MV-4-11 (cell line): ENCODE measurements at places on chromosomes 5 and 9.

DNA sequence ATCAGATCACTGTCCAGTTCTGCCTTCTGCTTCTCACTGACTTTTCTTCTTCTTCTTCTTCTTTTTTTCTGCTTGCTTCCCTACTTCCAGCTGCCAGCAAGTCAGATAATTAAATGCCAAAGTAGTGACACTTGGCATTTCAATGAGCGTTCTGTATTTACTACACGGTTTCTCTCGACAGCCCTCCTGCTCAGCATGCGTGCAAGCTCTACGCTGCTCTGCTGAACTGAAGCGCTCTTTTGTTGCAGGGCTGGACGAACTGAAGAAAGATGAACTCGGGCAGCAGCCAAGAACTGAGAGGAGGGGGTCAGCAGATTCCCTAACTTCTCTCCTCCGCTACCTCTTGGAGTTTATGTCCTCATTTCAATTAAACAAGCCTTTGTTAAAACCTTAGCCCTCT lies 319.1 kb downstream of the GLIS3 start:
- DNase-seq = no peak

DNA sequence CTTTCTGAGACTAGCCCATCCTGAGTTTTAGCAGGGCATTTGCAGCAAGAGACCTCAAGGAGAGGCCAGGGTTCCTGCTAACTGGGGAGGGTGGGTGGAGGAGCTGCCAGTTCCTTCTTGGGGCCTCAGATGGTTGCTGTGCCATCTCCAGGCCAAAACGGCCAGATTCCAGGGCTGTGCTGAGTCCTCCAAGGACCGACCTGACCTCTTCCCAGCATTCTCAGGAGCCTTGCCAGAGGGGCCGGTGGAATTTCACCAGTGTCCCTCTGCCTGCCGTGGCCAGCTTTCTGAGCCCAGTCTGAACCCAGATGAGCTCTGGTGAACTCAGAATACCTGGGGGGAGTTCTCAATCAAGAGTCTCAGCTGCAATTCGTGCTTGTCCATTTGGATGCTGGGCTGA lies 54.3 kb downstream of the TSTD2 start:
- no peak for DNase-seq

- no peak for DNase-seq
Measured at GRCh38 chr5:173396311-173396993, 68.2 kb upstream of the STC2 start.

- peak; percentile 46 for DNase-seq
Measured at GRCh38 chr9:93464876-93465275, 11.5 kb upstream of the FAM120AOS start.

- DNase-seq = no peak
Measured at GRCh38 chr5:14385019-14385418, 196.6 kb upstream of the OTULINL start.

GRCh38 chr9:35766997-35767396 lies 12.9 kb upstream of the MSMP start:
- DNase-seq = no peak

- peak; percentile 94 for DNase-seq
Measured at GRCh38 chr5:60651872-60652620, 47.9 kb downstream of the DEPDC1B start.

DNA sequence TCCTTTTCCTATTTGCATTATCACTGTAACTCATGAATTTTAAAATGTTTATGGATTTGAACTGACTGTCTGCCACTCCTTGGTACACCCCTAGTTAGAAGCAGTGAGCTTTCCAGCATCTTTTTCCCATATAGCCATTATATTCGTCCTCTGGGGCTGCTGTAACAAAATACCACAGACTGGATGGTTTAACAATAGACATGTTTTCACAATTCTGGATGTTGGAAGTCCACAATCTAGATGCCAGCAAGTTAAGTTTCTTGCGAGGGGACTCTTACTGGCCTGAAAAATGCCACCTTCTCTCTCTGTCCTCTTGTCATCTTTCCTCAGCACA lies 530.0 kb downstream of the SEMA5A start:
- DNase-seq = no peak

DNA sequence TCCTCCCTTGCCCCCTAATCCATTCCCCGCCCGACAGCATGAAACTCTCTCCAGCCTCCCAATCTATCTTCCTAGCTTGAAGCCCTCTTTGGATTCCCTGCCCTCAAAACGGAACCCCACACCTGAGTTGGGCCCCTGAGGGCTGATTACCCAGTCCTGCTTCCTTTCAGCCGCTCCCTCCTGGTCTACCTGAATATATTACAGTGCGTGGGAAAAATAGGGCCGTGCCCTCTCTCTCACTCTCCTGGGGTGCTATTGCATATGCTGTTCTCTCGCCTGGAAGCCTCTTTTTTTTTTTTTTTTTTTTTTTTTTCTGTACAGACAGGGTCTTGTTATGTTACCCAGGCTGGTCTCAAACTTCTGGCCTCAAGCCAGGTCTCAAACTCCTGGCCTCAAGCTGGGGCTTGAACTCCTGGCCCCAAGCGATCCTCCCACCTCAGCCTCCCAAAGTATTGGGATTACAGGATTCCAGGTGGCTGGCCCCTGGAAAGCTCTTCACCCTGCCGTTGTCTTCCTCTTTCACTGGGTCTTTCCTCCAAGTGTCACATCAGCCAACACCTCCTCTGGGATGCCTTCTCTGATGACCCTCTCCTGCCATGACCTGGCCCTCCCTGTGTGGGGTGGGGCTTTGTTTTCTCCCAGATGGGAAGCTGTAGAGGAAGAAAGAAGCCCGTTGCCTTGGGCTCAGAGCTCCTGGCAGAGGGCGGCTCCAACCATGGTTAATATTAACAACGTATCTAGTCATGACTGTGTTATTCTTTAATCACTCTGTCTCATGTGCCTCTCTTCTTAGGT lies 8.2 kb downstream of the DNM1 start:
- DNase-seq = no peak

DNA sequence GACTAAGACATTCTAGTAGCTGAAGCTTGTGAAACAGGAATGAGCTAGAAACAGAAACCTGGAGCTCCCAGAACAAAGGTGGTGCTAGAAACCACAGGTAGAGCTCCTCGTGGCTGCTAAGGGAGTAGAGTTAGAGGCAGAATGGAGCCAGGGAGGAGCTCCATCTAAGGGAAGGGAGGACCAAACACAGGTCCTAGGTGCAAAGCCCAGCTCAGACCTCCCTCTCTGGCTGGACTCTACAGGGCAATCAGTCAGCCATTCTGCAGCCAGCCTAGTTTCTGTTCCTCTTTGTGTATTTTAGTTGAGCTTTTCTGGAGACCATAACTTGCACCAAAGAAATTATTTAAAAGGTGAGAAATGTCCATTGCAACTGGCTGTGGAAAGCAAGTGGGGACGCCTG lies 70.4 kb downstream of the CRB2 start:
- DNase-seq = peak; percentile 48

DNA sequence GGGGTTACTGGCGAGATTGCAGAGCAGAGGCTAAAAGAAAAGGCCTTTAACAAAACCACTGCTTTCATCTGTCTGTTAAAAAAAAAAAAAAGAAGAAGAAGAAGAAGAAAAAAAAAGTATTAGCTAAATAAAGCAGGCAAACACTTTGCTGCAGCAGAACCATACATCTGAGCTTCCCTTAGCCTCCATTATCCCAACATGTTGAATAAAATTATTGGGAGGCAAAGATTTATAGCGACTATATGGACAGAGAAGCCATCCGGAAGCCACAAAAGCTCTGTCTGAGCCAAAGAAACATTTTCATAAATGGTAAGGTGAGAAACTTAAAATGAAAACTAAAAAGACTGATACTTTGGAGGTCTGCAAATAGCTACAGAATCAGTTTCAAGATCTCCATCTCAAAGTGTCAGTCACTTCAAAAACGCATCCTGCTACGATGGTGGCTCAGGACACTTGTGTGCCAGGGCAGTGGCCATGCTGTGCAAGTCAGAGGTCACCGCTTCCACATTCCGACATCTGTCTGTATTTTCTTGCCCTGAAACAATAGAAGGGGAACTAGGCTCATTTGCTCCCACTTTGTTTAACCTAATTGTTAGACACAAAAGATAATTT lies 9.6 kb downstream of the EFNA5 start:
- DNase-seq = no peak

DNA sequence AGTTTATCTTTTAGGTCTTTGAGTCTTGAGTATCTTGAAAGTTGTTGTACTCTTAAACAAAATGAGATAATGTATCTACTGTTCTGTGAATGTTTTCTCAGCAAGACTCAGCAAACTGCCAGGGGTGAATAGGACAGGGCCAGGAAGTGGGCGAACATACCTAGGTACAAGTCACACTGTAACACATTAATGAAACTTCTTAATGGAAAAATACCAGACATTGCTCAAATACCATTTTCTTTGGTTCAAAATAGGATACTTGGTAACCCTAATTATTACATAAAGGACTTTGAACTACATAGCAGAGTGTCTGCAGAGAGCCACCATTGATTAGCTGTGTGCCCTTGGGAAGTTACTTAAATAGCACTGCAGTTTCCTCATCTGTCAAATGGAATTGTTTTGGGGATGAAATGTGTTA lies 197.5 kb downstream of the ARHGEF28 start:
- DNase-seq = no peak

GRCh38 chr5:103561685-103562452 lies 720 bp downstream of the NUDT12 start:
- no peak for DNase-seq

GRCh38 chr9:68793605-68794343 lies 88.7 kb downstream of the PIP5K1B start:
- peak; percentile 28 for DNase-seq

- DNase-seq = no peak
Measured at GRCh38 chr5:132263548-132264261, 6.2 kb downstream of the PDLIM4 start.

DNA sequence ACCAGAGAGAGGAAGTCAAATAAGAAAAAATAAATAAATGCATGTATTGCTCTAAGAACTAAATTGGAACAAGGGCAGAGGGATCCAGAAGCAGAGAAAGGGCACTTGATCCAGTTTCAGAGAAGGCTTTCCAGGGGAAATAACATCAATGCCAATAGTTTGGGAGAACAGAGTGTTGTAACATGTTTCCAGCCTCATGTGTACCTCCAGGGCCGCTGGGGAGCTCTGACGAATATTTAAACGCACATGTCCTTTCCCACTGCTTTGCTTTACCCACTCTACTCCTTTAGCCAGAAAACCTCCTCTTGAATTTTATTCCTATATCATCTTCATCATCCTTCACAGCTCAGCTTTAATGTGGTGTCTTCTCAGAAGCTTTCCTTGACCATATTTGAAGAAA lies 233.7 kb downstream of the ENC1 start:
- DNase-seq = no peak

DNA sequence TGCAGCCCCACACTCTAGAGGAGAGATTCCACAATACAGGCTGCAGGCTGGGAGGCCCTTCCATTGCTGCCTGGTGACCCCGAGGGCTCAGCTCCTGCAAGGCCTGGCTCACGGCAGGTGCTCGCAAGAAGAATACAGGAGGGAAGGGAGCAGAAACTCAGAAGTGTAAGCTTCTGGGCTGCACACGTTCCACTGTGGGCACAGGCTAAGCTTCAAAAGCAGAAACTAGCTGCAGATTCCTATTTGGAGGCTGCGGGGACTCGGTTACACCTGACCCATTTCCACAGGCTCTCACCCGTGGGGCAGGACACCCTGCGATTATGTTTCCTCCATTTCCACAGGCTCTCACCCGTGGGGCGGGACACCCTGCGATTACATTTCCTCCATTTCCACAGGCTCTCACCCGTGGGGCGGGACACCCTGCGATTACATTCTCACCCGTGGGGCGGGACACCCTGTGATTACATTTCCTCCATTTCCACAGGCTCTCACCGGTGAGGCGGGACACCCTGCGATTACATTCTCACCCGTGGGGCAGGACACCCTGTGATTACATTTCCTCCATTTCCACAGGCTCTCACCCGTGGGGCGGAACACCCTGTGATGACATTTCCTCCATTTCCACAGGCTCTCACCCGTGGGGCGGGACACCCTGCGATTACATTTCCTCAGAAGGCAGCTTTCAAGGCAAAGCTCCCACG lies 10.3 kb downstream of the LPCAT1 start:
- DNase-seq = no peak

DNA sequence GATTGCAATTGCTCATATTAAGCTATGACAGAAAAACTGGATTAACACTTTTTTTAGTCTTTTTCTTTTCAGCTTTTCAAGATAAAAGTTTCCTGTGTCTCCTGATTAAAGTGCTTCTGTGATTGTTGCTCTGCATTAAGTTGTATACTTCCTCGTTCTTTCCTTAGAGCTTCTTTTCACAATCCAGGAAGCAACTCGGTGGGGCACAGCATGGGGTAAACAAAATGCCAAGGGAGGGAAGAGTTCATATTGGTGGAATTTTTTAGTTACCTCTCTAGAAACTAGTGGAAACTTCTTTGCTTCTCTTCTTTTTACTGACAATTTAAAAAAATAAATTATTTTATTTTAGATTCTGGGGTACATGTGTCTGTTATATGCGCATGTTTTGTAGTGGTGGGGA lies 37.8 kb upstream of the ARRDC3 start:
- DNase-seq = no peak

GRCh38 chr5:171725205-171725601 lies 60.4 kb upstream of the SMIM23 start:
- no peak for DNase-seq

- no peak for DNase-seq
Measured at GRCh38 chr5:120162321-120162720, 301.8 kb upstream of the PRR16 start.

DNA sequence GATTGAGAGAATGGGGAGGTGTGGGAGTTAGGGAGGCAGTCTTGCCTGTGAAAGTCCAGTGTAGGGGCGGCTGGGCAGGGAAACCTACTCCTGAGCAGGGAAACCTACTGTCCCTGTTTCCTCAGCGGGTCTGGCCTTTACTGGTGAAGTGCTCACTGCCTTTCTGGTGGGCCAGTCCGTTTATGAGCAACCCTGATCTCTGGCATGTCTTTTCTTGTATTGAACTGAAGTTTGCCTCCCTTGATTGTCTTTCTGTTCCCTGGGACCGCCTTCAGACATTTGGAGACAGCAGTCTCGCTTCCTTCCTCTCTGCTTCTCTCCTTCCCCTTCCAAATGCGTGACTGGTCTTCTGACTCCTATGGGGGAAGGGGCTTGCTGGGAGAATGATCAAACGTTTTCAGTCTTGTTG lies 2.9 kb downstream of the SNX18 start:
- peak; percentile 47 for DNase-seq

- DNase-seq = peak; percentile 93
Measured at GRCh38 chr5:89396278-89396954, 513.4 kb upstream of the MEF2C start.
